ENCODE measurements at places on chromosomes 12 and 14. TPM values are rescaled to one million over a fixed set of nuclear protein-coding genes. Genes with fewer than 3 reads are reported as not detected.

DNA sequence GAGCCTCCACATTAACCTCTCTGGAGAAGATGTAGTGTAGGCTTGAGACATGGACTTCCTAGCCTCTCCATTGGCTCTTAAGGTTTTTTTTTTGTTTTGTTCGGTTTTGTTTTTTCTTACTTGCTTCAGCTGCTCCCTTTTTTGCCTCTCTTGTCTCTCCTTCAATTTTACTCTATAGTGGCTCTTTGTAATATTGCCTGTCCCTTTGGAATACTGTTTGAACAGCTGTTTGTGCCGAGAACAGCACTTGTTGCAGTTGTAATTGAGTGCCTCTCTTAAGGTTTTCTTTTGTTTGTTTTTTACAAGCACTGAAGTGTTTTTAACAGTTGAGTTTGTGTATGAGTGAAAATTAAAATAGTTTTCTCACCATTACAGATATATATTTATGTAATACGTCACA is 567.7 kb downstream of the LRFN5 start:
- H3K36me3 ChIP-seq, result no peaks in the 10 kb centered on the region
- H3K27me3 ChIP-seq, result no peaks in the 10 kb centered on the region
- no peaks in the 10 kb centered on the region for H3K4me1 ChIP-seq
- H3K4me3 ChIP-seq, result no peak overlapping the region

- H3K27me3 ChIP-seq, result no peaks in the 10 kb centered on the region
- H3K36me3 ChIP-seq, result no peaks in the 10 kb centered on the region
- no peak overlapping the region for H3K4me3 ChIP-seq
- H3K4me1 ChIP-seq, result no peaks in the 10 kb centered on the region
- DNase-seq, result no peak
Measured at GRCh38 chr12:25695574-25695973, 142.5 kb upstream of the LMNTD1 start.

- peak overlapping the region; percentile 48 for H3K4me3 ChIP-seq
- peaks cover 50% of the 10 kb centered on the region for H3K4me1 ChIP-seq
- H3K27ac ChIP-seq, result peak overlapping the region; percentile 81
- peaks cover 8% of the 10 kb centered on the region for H3K36me3 ChIP-seq
Measured at GRCh38 chr14:99287269-99287942, 15.4 kb upstream of the BCL11B start.

GRCh38 chr14:31080056-31080455 is 53.9 kb upstream of the STRN3 start:
- H3K27ac ChIP-seq, result no peak overlapping the region
- H3K4me1 ChIP-seq, result no peaks in the 10 kb centered on the region
- no peak overlapping the region for H3K4me3 ChIP-seq
- no peaks in the 10 kb centered on the region for H3K27me3 ChIP-seq

GRCh38 chr12:107229827-107230226 is 136.5 kb upstream of the CRY1 start:
- no peaks in the 10 kb centered on the region for H3K36me3 ChIP-seq
- no peak overlapping the region for H3K4me3 ChIP-seq
- no peak for DNase-seq
- no peak overlapping the region for H3K27ac ChIP-seq
- no peaks in the 10 kb centered on the region for H3K4me1 ChIP-seq

- H3K27ac ChIP-seq, result no peak overlapping the region
- no peak for DNase-seq
Measured at GRCh38 chr12:86188226-86188625, 68.0 kb downstream of the MGAT4C start.

GRCh38 chr12:79317179-79317847 is 373.5 kb downstream of the PAWR start:
- no peak overlapping the region for H3K27ac ChIP-seq
- no peak overlapping the region for H3K4me3 ChIP-seq
- DNase-seq, result no peak
- H3K27me3 ChIP-seq, result no peaks in the 10 kb centered on the region
- no peaks in the 10 kb centered on the region for H3K36me3 ChIP-seq

- H3K4me1 ChIP-seq, result peaks cover 54% of the 10 kb centered on the region
- H3K27me3 ChIP-seq, result no peaks in the 10 kb centered on the region
- peak overlapping the region; percentile 37 for H3K27ac ChIP-seq
Measured at GRCh38 chr14:22427771-22428231, 161.2 kb downstream of the DAD1 start.

DNA sequence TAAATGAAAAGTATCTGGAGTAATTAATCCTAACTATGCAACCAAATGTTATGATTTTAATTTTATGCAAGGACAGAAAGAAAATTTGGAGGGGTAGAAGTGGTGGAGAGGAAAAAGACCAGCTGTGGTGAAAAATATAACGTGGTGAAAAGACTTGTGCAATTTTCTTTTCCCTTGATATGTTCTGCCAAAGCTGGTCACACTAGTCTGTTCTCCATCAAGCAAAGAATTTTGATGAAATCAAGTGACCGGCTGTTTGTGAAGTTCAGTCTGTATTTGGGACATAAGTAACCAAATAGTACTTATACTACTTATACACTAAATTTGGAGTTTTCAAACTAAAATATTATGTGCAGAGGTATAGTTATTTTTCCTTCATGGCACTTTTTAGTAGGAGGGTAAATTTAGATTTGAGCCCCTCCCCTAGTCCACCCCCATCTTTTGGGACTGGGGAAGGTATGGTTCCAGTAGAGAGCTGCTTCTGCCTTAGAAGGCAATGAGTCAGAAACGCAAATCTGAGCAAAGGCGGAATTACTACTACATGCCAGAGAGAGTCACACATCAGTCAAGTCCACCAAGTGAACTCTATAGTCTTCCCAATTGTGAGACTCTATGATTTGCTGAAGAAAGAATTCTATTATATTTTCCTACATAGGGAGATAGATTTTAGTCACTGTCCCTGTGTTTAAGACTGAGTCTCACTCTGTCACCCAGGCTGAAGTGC is 229.7 kb downstream of the SLC25A21 start:
- H3K36me3 ChIP-seq, result no peaks in the 10 kb centered on the region
- no peaks in the 10 kb centered on the region for H3K27me3 ChIP-seq

GRCh38 chr12:30296486-30296885 is 399.2 kb downstream of the IPO8 start:
- no peak overlapping the region for H3K27ac ChIP-seq
- no peaks in the 10 kb centered on the region for H3K4me1 ChIP-seq
- H3K27me3 ChIP-seq, result no peaks in the 10 kb centered on the region
- no peak for DNase-seq

GRCh38 chr12:68772714-68773113 is 26.7 kb downstream of the SLC35E3 start:
- peaks cover 7% of the 10 kb centered on the region for H3K4me1 ChIP-seq
- H3K27me3 ChIP-seq, result no peaks in the 10 kb centered on the region
- no peak overlapping the region for H3K4me3 ChIP-seq
- no peaks in the 10 kb centered on the region for H3K36me3 ChIP-seq

- H3K27ac ChIP-seq, result no peak overlapping the region
- DNase-seq, result no peak
- H3K4me1 ChIP-seq, result peaks cover 15% of the 10 kb centered on the region
Measured at GRCh38 chr12:124645530-124646244, 78.3 kb upstream of the NCOR2 start.

- H3K27me3 ChIP-seq, result no peaks in the 10 kb centered on the region
- H3K4me3 ChIP-seq, result no peak overlapping the region
- no peak for DNase-seq
- H3K36me3 ChIP-seq, result no peaks in the 10 kb centered on the region
- H3K4me1 ChIP-seq, result no peaks in the 10 kb centered on the region
Measured at GRCh38 chr12:51771008-51771407, 77.5 kb downstream of the FIGNL2 start.

- DNase-seq, result no peak
- H3K27me3 ChIP-seq, result no peaks in the 10 kb centered on the region
- H3K36me3 ChIP-seq, result peaks cover 5% of the 10 kb centered on the region
- H3K27ac ChIP-seq, result no peak overlapping the region
- H3K4me3 ChIP-seq, result no peak overlapping the region
Measured at GRCh38 chr12:49809381-49809905, 18.8 kb downstream of the NCKAP5L start.

DNA sequence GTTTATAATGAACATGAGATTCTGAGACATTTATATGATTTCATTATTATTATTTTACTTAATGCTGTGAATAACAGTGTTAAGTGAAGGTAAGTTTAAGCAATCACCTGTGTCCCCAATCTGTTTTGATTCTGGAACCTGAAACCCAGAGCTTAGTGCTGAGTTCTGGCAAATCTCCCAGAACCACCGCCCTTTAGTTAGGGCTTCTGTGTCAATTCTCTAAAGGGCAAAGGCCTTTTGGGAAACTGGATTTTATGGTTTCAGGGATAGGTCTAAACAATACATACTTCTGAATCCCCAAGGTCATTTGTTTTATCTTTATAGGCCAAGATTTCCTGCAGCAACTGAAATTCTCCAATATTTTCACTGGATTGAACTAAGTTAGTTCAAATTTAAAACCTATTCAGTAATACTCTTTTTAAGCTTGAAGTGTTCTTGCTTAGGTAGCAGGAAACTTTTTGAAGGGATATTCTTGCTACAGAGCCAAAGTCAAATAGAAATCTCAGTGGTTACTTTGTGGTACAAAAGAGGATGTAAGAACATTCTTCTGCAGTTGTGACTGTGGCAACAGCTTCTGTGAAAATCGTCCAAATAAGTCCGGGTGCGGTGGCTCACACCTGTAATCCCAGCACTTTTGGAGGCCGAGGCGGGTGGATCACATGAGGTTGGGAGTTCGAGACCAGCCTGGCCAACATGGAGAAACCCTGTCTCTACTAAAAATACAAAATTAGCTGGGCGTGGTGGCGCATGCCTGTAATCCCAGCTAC is 10.0 kb upstream of the PKP2 start:
- H3K36me3 ChIP-seq, result no peaks in the 10 kb centered on the region
- no peaks in the 10 kb centered on the region for H3K4me1 ChIP-seq
- no peak for DNase-seq
- H3K27ac ChIP-seq, result no peak overlapping the region

GRCh38 chr14:98858561-98858960 is 413.4 kb downstream of the BCL11B start:
- no peaks in the 10 kb centered on the region for H3K36me3 ChIP-seq
- no peak overlapping the region for H3K27ac ChIP-seq
- H3K4me3 ChIP-seq, result no peak overlapping the region

GRCh38 chr12:10388624-10389413 is 1.0 kb downstream of the KLRK1 start:
- peaks cover 11% of the 10 kb centered on the region for H3K4me1 ChIP-seq
- H3K27ac ChIP-seq, result peak overlapping the region; percentile 86

DNA sequence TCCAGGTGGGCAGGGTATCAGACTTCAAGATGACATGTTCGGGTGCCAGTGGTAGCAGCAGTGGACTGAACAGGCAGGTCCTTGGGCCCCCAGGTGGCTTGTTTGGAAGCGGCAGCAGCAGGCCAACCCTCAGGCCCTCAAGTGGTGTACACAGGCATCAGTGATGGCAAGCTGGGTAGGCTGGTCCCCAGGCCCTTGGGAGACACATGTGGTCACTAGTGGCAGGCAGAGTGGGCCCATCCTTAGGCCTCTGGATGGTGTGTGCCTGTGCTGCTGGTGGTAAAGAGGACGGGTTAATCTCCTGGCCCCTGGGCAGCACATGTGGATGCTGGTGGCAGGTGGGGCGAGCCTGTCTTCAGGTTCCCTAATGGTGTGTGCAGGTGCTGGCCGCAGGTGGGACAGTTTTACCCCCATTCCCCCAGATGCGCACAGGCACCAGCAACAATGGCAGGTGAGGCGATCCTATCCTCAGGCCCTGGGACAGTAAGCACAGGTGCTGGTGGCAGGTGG is 8.0 kb downstream of the OAS2 start:
- DNase-seq, result no peak
- no peaks in the 10 kb centered on the region for H3K27me3 ChIP-seq
- peaks cover 6% of the 10 kb centered on the region for H3K4me1 ChIP-seq

DNA sequence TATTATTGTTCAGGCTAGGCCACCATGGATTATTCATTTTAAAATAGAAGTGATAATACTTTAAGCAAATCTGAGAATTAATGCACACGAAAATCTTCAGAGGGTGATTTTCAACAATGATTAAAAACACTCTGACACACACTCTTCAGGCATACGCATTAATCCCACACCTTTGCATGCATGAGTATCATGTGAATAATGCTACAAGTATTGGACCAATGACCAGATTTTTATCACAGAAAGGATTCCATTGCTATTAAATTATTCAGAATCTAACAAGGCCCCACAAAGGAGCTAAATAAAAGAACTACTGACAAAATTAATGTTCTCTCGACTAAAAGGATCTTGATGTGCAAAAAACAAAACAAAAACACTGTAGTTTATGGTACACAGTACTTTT is 11.1 kb downstream of the EPS8 start:
- H3K27me3 ChIP-seq, result peaks cover 4% of the 10 kb centered on the region
- DNase-seq, result no peak
- H3K4me1 ChIP-seq, result no peaks in the 10 kb centered on the region
- H3K27ac ChIP-seq, result no peak overlapping the region

PITPNM2 gene
- 38.9 TPM for total RNA-seq

LPAR5 gene
- total RNA-seq, result 10.0 TPM

RASSF9 gene
- not detected for total RNA-seq

CREBL2 gene
- total RNA-seq, result 10.7 TPM

KRT2 gene
- 0.63 TPM for total RNA-seq

SIX1 gene
- total RNA-seq, result not detected
